ENCODE measurements at places on chromosomes 12 and 14.

GRCh38 chr14:65137648-65138307, 35.5 kb upstream of the MAX start:
- no peaks in the 10 kb centered on the region for H3K27me3 ChIP-seq
- H3K27ac ChIP-seq, result no peak overlapping the region
- no peak overlapping the region for H3K4me3 ChIP-seq
- no peaks in the 10 kb centered on the region for H3K4me1 ChIP-seq

DNA sequence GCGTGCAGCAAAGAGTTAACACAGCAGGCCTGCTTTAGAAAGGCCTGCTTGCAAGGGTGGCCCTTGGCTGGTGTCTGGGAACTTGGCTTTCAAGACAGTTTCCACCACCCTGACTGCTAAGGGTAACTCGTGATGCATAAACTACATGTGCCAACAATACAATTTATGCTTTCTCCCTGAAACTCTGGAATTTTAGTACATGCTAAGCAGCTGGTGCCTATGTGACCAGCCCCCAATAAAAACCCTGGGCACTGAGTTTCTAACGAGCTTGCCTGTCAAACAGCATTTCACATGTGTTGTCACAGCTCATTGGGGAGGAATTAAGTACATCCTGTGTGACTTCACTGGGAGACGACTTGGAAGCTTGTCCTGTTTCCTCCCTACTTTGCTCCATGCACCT, 133.1 kb downstream of the SLC5A8 start:
- DNase-seq, result peak; percentile 10
- no peaks in the 10 kb centered on the region for H3K36me3 ChIP-seq

GRCh38 chr12:8077207-8077606, 4.9 kb upstream of the NECAP1 start:
- no peak for DNase-seq
- H3K4me3 ChIP-seq, result no peak overlapping the region
- peaks cover 13% of the 10 kb centered on the region for H3K4me1 ChIP-seq
- no peaks in the 10 kb centered on the region for H3K27me3 ChIP-seq

GRCh38 chr12:9751204-9752144, 9.2 kb downstream of the CD69 start:
- no peak for DNase-seq
- H3K4me1 ChIP-seq, result no peaks in the 10 kb centered on the region
- peak overlapping the region; percentile 9 for H3K4me3 ChIP-seq
- no peaks in the 10 kb centered on the region for H3K27me3 ChIP-seq

DNA sequence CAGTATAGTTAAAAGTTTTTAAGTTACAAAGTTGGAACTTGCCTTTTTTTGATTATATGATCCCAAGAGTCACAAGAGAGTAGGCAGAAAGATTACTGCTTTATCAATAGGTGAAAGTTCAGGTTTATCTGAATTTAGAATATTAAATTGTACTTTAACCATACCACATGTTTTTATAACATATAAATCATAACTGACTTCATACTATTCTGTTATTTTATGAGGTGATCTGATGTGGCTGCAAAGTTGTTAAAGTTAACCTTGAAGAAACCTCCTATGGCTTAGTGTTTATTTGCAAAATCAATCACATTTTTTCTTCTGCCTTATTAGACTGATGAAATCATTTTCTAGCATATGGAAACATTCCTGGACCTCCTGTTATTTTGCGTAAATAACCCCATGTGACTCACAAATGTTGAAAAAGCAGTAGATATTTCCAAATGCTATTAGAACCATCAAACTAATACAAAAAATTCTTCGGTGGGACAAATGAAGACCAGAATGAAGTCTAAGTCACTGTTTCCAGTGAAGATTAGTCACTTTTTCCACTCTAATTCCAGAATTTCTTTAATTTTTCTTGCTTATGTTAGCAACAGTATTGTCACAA, 132.1 kb downstream of the RAD51B start:
- no peaks in the 10 kb centered on the region for H3K36me3 ChIP-seq
- H3K27ac ChIP-seq, result no peak overlapping the region
- no peaks in the 10 kb centered on the region for H3K4me1 ChIP-seq

DNA sequence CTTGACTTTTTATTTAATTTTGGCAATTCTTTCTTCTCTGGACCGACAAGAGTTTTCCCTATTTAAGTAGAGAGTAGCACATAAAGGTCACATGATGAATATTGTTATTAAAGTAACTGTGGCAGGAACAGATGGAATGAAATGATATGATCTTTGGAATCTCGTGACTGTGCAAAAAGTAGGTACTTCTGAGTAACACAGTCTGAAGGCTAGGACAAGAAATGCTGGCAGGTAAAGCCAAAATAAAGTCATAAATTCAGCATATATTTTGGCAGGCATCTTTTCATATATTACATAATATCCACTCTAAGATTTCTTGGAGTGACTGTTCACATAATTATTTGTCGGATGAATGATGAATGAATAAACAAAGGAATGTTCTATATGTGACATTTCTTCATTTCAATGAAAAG, 121.4 kb downstream of the EFCAB11 start:
- no peak overlapping the region for H3K27ac ChIP-seq
- H3K4me3 ChIP-seq, result no peak overlapping the region
- no peaks in the 10 kb centered on the region for H3K4me1 ChIP-seq

DNA sequence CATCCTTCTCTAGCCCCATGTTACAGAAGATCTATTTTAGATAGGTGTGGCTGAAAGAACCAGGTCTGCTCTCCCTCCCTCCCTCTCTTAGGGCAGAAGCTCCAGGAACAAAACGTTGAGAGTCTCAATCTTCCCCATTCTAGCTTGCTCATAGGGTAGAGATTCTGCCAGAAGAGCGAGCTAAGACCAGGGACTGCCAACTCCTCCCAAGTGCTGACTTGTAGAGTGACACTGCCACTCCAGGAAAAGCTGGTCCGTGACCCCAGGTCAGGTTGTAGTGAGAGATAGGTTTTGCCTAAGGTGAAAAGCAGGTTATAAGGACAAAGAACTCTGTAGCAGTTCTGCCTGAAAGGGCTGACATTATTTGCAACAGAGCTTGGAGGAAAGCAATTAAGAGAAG, 73.4 kb downstream of the INSM2 start:
- H3K27ac ChIP-seq, result no peak overlapping the region
- no peaks in the 10 kb centered on the region for H3K27me3 ChIP-seq
- DNase-seq, result no peak
- H3K36me3 ChIP-seq, result peaks cover 7% of the 10 kb centered on the region
- no peaks in the 10 kb centered on the region for H3K4me1 ChIP-seq
- H3K4me3 ChIP-seq, result no peak overlapping the region

- H3K36me3 ChIP-seq, result no peaks in the 10 kb centered on the region
- no peaks in the 10 kb centered on the region for H3K27me3 ChIP-seq
- H3K4me1 ChIP-seq, result no peaks in the 10 kb centered on the region
- H3K4me3 ChIP-seq, result no peak overlapping the region
Measured at GRCh38 chr12:90940872-90941499, 14.0 kb downstream of the CCER1 start.

- DNase-seq, result no peak
- H3K4me1 ChIP-seq, result no peaks in the 10 kb centered on the region
- no peak overlapping the region for H3K4me3 ChIP-seq
- H3K27ac ChIP-seq, result no peak overlapping the region
- H3K36me3 ChIP-seq, result no peaks in the 10 kb centered on the region
- H3K27me3 ChIP-seq, result no peaks in the 10 kb centered on the region
Measured at GRCh38 chr12:99381992-99382391, 265.6 kb upstream of the GARIN6 start.

- no peaks in the 10 kb centered on the region for H3K27me3 ChIP-seq
- DNase-seq, result peak; percentile 70
- H3K27ac ChIP-seq, result no peak overlapping the region
- peaks cover 31% of the 10 kb centered on the region for H3K4me1 ChIP-seq
- no peak overlapping the region for H3K4me3 ChIP-seq
- peaks cover 8% of the 10 kb centered on the region for H3K36me3 ChIP-seq
Measured at GRCh38 chr14:90676912-90677311, 139.3 kb downstream of the TTC7B start.

GRCh38 chr14:62616668-62617067, 428.6 kb downstream of the KCNH5 start:
- no peak overlapping the region for H3K4me3 ChIP-seq
- DNase-seq, result no peak
- H3K36me3 ChIP-seq, result no peaks in the 10 kb centered on the region
- no peaks in the 10 kb centered on the region for H3K4me1 ChIP-seq
- H3K27ac ChIP-seq, result no peak overlapping the region

- H3K4me3 ChIP-seq, result no peak overlapping the region
- DNase-seq, result no peak
- H3K4me1 ChIP-seq, result no peaks in the 10 kb centered on the region
- no peaks in the 10 kb centered on the region for H3K36me3 ChIP-seq
Measured at GRCh38 chr14:55545779-55546178, 34.2 kb upstream of the KTN1 start.

DNA sequence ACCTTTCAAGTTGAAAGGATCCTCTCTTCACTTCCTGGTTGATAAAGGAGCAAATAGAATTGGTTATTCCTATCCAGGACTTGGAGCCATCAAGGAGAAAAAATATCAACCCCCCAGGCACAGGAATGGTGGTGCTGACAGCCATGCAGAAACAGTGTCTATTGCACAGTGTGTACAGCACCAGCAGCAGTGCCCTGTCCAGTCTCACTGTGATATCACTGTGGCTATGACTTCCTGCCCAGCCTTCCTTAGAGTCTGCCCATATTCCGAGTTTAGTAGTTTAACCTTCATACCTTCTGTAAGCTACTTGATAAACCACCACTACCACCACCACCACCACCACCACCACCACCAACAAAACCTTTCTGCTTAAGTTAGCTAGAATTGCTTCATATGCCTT, 45.1 kb upstream of the FERMT2 start:
- DNase-seq, result no peak
- no peaks in the 10 kb centered on the region for H3K27me3 ChIP-seq
- H3K4me3 ChIP-seq, result no peak overlapping the region
- H3K36me3 ChIP-seq, result no peaks in the 10 kb centered on the region

DNA sequence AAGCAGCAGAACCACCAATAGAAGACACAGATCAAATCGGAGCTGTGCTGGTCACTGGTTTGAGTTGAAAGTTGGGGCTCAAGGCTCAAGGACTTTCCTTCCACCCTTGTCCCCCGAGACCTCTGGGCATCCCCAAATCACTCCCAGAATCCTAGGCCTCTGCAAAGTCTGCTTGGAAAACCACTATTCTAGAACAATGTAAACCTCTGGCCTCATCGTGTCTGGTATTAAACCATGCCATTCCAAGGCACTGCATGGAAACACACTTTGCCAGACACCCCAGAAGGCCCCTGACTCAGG, 288.0 kb downstream of the DPF3 start:
- H3K27me3 ChIP-seq, result no peaks in the 10 kb centered on the region
- no peaks in the 10 kb centered on the region for H3K36me3 ChIP-seq
- H3K4me3 ChIP-seq, result no peak overlapping the region
- H3K27ac ChIP-seq, result no peak overlapping the region

DNA sequence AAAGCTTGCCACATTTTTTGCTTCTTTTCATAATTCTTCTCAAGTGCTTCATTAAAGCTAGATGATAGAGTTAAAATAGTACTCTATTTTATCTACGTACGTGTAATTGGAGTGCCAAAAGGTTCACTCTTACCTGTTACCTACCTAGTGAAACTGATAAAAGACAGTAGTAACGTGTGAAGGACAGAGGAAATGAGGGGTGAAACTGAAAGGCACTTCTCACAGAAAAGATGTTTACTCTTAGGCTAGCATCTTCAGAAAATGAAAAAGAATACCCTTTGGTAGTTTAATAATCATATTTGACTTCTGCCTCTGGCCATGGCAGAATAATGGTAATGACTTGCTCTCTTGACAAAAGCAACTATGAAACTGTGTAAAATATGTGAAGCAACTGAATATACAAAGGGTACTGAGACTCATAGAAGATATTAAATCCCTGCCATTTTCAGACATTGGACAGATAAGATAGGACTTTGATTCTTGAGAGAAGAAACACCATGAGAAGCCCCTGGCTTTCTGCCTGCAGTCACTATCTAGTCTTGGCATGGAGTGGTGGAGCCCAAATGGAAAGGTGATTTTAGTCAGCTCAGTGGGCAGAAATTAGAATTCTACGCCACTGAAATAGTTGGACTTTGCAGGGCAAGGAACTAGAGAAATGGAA, 6.3 kb upstream of the EVL start:
- peaks cover 29% of the 10 kb centered on the region for H3K4me1 ChIP-seq
- H3K27ac ChIP-seq, result no peak overlapping the region
- H3K36me3 ChIP-seq, result no peaks in the 10 kb centered on the region
- DNase-seq, result no peak

DNA sequence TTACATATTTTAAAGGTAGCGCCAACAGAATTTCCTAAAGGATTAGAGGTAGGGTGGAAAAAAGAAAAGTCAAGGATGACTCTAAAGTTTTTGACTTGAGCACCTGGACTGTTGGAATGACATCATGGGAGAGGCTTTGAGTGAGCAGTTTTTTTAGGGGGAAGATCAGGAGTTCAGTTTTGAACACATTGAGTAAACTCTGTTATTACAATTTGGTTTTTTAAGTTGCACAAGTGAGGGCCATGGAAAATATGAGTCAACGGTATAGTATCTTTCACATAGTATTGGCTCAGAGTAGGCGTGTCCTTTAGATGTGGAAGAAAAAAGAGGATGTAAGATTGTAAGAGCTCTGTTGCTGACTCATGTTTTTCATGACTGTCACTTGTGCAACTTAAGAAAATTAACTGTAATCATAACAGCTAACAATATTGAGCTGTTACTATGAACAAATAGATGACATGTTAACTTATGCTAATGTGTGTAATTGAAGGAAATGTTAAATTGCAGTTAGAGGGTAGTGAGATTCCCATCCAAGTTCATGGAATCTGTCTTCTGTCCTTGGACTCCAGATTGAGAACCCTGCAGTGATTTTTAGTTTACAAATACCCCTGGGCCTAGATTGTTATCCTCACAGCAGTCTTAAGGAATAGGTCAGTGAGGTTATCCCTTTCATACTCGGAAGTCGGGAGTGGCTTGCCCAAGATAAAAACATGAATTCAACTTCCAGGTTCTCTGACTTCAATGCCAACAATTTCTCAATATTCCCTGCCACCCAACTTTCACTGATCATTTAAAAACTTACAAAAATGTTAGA, 48.2 kb upstream of the ATP2B1 start:
- DNase-seq, result no peak
- H3K4me1 ChIP-seq, result no peaks in the 10 kb centered on the region
- no peaks in the 10 kb centered on the region for H3K36me3 ChIP-seq
- H3K27me3 ChIP-seq, result no peaks in the 10 kb centered on the region

GRCh38 chr12:116213885-116214527, 63.5 kb downstream of the MED13L start:
- H3K27ac ChIP-seq, result no peak overlapping the region
- H3K4me1 ChIP-seq, result peaks cover 3% of the 10 kb centered on the region
- no peaks in the 10 kb centered on the region for H3K27me3 ChIP-seq
- H3K36me3 ChIP-seq, result no peaks in the 10 kb centered on the region

- DNase-seq, result peak; percentile 89
- no peaks in the 10 kb centered on the region for H3K27me3 ChIP-seq
- H3K27ac ChIP-seq, result peak overlapping the region; percentile 99
Measured at GRCh38 chr12:132761921-132762583, 420 bp upstream of the ANKLE2 start.

DNA sequence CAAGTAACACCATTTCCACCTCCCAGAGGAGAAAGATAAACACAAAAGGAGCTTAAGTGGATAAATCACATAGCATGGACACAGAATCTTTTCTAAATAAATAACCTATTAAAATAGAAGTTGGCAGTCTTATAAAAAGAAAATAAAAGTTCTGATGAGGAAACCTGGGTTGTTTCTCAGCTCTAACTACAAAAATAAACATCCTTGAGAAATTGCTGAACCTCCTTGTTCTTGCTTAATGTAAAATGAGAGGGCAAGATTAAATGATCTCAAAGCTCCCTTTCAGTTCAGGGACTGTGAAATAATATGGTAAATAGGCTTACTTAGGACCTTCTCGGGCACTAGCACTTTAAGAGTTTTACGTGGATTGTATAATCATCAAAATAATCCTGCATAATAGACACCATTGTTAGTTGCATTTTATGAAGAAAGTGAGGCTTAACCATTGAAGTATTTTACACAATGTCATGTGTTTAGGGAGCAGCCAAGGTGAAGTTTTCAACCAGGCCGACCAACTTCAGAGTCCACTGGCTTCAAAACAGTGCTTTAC, 214.0 kb upstream of the NOVA1 start:
- no peaks in the 10 kb centered on the region for H3K4me1 ChIP-seq
- H3K27ac ChIP-seq, result no peak overlapping the region
- no peaks in the 10 kb centered on the region for H3K36me3 ChIP-seq

Data from stomach (tissue), 19 donors.